ENCODE measurements at places on chromosomes 4 and X.

GRCh38 chrX:574830-575229 is 55.8 kb upstream of the SHOX start:
- DNase-seq: no peak

GRCh38 chr4:65798498-65799127 is 128.3 kb upstream of the EPHA5 start:
- no peak for DNase-seq

- no peak for DNase-seq
Observed at GRCh38 chr4:95505151-95505550, 43.6 kb downstream of the UNC5C start.

GRCh38 chr4:148030193-148030873 is 298.4 kb downstream of the ARHGAP10 start:
- DNase-seq: no peak

DNA sequence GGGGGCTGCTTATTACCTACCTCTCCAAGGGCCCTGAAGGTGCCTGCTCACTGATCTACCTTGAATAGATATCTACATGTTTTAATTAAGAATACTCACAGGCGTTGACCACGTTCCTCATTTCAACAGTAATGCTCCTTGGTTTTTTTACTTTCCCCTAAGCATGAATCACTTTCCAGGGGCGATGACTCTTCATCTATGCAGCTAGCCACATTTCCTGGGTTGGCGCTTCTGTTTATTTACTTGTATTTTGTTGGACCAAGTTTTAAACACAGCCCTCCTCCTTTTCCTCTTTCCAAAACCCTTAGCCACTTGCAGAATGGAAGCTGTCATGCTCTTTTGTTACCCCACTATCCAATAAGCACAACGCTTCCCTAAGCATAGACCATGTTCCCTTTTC is 50.8 kb downstream of the CBLL2 start:
- no peak for DNase-seq

DNA sequence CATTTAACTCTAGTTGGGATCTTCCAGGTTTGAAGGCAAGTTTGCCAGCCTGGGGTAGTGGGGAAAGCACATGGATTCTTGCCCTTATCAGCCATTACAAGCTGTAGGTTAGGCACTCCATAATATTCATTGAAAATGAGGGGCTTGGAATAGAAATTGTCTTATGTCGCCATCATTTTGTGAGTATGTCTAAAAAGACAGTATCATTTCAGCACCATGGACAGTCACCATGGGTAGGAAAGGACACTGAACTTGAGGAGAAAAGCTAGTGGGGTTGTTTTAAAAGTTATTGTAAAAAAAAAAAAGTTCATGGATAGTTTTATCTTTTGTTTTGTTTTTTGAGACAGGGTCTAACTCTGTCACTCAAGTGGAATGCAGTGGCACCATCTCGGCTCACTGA is 356.1 kb downstream of the HNRNPD start:
- no peak for DNase-seq

DNA sequence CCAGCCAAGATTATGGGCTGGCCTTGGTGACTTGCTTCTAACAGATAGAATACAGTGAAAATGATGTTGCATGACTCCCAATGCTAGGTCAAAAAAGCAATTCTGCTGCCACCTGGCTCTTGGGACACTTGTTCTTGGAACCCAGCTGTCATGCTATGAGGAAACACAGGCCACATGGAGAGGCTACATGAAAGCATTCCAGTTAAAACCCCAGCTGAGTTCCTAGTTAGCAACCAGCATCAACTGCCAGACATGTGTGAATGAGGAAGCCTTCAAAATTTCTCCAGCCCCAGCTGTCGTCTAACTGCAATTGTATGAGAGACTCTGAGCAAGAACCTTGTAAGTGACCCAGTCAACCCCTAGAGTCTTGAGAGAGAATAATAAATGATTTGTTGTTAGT is 105.2 kb upstream of the FGF16 start:
- no peak for DNase-seq

DNA sequence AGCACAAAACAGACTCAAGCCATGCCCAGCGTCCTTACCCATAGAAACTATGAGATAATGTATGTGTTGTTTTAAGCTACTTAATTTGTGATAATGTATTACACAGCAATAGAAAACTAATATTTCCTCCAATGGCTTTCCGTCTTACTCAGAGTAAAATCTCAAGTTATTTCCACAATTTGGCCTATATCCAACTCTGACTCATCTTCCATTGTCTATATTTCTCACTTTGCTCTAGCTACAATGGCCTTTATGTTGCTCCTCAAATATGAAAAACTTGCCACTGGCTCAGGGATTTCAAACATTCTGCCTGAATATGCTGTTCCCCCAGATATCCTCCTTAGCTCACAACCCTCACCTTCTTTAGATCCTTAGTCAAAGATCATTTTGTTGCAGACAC is 31.6 kb downstream of the IQCM start:
- DNase-seq: no peak

DNA sequence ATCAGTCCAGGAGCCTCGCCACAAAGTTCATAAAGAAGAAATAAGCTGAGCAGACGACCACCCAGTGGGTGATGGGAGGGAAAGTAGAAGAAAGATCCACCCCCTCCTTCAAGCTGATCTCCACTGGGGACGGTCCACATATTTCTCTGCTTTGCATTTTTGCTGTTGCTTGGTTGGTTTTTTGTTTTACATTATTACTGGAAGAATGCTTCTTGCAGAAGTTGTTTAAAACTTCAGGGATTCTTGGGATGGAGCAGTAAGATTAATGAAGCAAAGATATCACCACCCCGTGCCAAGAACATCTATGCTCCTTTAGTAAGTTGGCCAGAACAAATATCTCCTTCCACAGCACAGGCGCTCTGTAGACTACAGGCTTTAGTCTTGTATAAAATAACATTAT is 30.1 kb downstream of the LGI2 start:
- no peak for DNase-seq

GRCh38 chr4:1238676-1239000 is 10.3 kb downstream of the CTBP1 start:
- DNase-seq: peak; percentile 54

GRCh38 chr4:185775792-185776555 is 36.0 kb downstream of the SORBS2 start:
- no peak for DNase-seq

DNA sequence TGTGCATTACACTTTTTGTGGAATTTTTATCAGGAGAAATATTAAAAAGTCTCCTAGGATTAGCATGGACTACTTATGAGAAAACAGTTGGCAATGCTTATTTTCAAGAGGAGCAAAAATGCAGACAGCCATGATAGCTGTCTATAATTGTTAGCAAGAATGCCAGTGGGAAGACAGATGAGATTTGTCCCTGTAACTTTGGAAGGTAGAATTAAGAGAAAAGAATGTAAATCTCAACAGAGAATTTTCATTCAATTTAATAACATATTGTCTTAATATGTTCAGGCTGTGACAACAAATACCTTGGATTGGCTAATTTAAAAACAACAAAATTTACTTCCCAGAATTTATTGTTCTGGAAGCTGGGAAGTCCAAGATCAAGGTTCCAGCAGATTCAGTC is 349.2 kb downstream of the IQCM start:
- no peak for DNase-seq

DNA sequence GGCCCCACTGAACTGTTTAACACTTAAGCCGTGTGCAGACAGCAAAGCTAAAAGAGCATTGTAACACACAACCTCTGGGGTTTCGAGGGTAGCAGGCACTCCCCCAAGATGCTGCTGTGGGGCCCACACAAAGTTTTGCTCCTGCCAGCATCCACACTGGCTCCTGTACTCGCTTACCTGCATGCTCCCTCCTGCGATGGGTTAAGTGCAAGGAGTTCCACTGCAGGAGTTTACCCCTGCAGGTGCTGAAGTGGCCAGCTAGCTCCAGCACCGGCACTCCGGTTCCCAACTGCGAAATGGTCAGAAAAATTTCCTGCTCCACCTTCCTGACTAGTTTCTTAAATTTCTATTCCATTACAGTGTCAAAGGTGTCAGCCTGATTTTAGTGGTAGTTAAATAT is 443.5 kb downstream of the PCDH10 start:
- no peak for DNase-seq

DNA sequence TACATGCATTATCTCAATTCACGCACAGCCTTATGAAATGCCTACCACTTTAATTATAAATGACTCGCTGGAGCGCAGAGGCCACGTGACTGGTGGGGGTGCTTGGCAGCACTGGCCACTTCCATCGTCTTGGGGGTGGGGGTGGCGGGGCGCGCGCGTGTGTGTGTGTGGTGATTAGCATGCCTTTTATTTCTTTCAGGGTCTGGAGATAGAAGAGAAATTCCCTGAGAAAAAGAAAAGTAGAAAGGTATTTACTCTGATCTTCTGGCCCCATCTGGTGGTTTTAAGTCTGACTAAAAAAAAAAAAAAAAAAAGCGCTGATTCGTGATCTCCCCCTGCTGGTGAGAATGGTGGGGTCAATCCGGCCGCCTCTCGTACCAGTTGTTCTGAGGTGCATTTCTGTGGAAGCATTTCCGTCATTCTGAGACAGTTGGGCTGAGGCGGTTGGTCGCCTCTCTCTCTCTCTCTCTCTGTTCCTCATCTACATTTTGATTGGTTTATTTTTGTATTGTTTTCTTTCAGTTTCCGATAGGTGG is at the start of gene CCNB3:
Gene CCNB3, plus strand, starts transcription at position 402 of the 536 bp plus-strand sequence. CDS start 80,399 bp downstream, outside the sequence.
- DNase-seq: peak; percentile 81

GRCh38 chr4:139844057-139844456 is 178.4 kb downstream of the MGST2 start:
- DNase-seq: no peak

DNA sequence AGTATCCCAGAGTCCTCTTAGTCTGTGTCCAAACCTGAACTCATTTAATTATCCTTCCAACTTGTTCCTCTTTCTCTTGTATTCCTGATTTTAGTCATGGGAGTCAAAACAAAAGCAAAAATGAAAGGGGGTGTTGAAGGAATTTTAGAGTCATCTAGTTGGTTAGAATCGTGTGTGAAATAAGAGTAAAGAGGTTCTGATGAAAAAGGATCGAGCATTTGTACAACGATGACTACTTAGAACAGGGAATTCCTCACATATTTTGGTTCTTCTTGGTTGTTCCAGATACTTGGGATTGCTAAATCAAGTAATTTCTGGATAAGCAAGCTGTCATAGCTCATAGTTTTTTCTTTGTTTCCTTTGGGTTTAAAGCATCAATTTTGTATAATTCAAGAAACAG is 194.4 kb downstream of the BCOR start:
- DNase-seq: no peak

DNA sequence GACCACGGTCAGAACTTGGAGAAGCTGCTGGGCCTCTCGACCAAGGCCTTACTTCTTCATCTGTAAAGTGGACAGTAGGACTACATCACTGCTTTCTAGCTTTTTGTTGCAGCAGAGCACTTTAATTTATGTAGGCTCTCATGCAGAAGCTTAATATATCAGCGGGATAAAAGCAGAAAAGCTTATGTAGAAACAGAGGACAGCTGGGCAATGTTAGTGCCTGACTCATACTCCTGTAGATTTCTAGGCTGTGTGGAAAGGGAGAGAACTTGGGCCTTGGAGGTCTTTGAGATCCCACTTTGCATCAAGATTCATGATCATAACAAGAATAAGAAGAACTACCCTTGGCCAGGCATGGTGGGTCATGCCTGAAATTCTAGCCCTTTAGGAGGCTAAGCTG is 91.2 kb downstream of the ARHGAP10 start:
- no peak for DNase-seq

DNA sequence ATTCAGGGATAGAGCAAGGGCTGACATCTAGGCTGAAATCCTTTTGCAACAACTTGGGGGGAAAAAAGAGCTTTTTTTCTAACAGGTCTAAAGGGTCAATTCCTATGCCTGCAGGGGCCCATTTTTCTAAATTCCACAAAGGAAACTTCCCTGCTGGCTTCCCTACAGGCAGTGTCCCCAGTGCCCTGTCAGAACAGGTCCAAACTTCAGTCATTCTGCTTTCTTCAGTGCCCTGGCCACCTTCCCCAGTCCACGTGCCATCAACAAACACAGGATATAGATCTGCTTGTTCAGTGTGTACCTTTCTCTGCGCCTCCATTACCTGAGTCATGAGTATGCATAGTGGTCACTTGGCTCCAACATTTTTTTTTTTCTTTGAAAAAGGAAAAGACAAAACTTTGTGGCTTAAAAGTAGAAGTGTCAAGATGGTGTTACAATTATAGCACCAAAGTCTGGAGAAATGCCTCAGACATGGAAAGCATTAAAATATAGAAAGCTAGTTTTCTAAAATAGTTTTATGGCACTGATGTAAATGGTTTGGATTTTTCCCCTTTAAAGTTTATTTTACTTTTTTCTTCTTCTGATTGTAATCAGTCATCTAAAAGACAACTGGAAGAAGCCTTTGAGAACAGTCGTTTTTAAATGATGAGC is 84.0 kb upstream of the JADE1 start:
- DNase-seq: no peak

GRCh38 chrX:63488546-63489373 is 137.6 kb upstream of the SPIN4 start:
- DNase-seq: no peak

DNA sequence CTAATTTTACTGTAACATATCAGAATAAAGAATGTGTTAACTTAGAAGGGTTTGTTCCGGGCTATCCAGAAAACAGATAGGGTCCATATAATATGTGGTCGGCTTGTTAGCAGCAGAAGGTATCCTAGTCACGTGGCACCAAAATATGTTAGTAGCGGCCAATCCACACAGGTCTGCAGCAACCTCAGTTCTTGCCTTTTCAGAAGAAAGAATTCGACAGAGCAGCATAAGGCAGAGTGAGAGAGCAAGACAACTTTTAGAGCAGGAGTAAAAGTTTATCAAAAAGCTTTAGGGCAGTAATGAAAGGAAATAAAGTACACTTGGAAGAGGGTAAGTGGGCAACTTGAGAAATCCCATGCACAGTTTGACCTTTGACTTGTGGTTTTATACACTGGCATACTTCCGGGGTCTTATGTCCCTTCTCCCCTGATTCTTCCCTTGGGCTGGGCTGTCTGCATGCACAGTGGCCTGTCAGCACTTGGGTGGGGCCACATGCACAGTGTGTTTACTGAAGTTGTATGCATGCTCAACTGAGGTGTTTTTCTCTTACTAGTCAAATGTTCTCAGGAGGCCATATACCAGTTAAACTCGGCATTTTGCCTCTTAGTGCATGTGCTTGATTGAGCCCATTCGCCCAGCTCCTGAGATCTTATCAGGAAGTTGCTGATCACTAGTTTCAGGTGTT is 37.0 kb upstream of the ABCG2 start:
- DNase-seq: no peak

- no peak for DNase-seq
Observed at GRCh38 chr4:2331519-2332200, 69.8 kb upstream of the MXD4 start.

- DNase-seq: no peak
Observed at GRCh38 chr4:10977534-10977933, 293.0 kb upstream of the CLNK start.

GRCh38 chr4:94639298-94639697 is 118.5 kb upstream of the BMPR1B start:
- DNase-seq: no peak

Measured in sigmoid colon (tissue), 7 donors.